ENCODE measurements at places on chromosomes 11 and 22. TPM values are rescaled to one million over a fixed set of nuclear protein-coding genes. Genes with fewer than 3 reads are reported as not detected.

DNA sequence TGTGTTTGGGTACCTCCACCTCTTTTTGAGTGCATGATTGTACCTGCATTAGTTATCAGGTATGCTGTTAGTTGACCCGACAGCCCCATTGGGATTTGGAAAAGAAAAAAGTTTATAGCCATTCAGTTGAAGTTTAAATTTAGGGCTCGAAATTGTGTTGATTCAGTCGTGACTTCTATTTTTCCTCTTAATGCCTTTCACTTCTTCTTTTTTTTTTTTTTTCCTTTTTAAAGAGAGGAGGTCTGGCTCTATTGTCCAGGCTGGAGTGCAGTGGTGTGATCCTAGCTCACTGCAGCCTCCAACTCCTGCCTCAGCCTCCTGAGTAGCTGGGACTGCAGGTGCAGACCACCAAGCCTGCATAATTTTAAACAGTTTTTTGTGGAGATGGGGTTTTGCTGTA is 2.3 kb downstream of the STT3A start:
- peaks cover 20% of the 10 kb centered on the region for H3K4me1 ChIP-seq
- no peak overlapping the region for H3K4me3 ChIP-seq
- H3K36me3 ChIP-seq, result peaks cover 21% of the 10 kb centered on the region
- no peaks in the 10 kb centered on the region for H3K27me3 ChIP-seq
- H3K27ac ChIP-seq, result no peak overlapping the region
- no peak for DNase-seq

GRCh38 chr11:130144141-130144540 is 15.4 kb upstream of the ST14 start:
- H3K4me1 ChIP-seq, result peaks cover 9% of the 10 kb centered on the region
- no peaks in the 10 kb centered on the region for H3K27me3 ChIP-seq
- no peak for DNase-seq
- H3K36me3 ChIP-seq, result peaks cover 5% of the 10 kb centered on the region
- H3K27ac ChIP-seq, result no peak overlapping the region

GRCh38 chr11:101478587-101479369 is 105.0 kb downstream of the TRPC6 start:
- no peaks in the 10 kb centered on the region for H3K27me3 ChIP-seq
- no peaks in the 10 kb centered on the region for H3K36me3 ChIP-seq
- no peaks in the 10 kb centered on the region for H3K4me1 ChIP-seq
- no peak overlapping the region for H3K27ac ChIP-seq
- H3K4me3 ChIP-seq, result no peak overlapping the region

DNA sequence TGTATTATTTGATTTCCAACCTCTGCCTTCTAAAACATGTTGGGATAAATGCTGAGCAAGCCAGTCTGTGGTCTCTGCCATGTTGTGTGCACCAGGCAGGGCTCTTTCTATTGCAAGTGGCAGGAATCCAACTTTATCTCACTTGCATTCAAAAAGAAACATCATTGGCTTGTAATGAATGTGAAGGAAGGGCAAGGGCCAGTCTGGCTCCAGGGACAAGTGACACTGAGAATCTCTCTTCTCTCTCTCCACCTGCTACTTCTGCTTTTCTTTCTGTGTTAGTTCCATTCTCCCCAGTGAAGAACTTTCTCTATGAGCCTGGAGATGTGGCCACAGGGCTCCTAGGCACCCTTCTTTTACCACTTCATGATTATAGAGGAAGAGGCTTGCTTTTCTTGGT is 329.9 kb upstream of the NCAM1 start:
- H3K27me3 ChIP-seq, result no peaks in the 10 kb centered on the region
- no peak overlapping the region for H3K27ac ChIP-seq
- no peak for DNase-seq
- no peaks in the 10 kb centered on the region for H3K36me3 ChIP-seq
- H3K4me1 ChIP-seq, result no peaks in the 10 kb centered on the region

- no peak overlapping the region for H3K4me3 ChIP-seq
- H3K36me3 ChIP-seq, result no peaks in the 10 kb centered on the region
- no peak overlapping the region for H3K27ac ChIP-seq
Observed at GRCh38 chr11:12981676-12982522, 27.2 kb upstream of the RASSF10 start.

- H3K27ac ChIP-seq, result no peak overlapping the region
- H3K36me3 ChIP-seq, result no peaks in the 10 kb centered on the region
- H3K4me1 ChIP-seq, result no peaks in the 10 kb centered on the region
- no peak for DNase-seq
- no peak overlapping the region for H3K4me3 ChIP-seq
Observed at GRCh38 chr11:75194147-75194546, 43.2 kb downstream of the SLCO2B1 start.

GRCh38 chr11:8356721-8357504 is 93.2 kb upstream of the LMO1 start:
- DNase-seq, result no peak
- no peak overlapping the region for H3K4me3 ChIP-seq
- H3K27me3 ChIP-seq, result no peaks in the 10 kb centered on the region
- no peak overlapping the region for H3K27ac ChIP-seq
- no peaks in the 10 kb centered on the region for H3K4me1 ChIP-seq
- H3K36me3 ChIP-seq, result no peaks in the 10 kb centered on the region

DNA sequence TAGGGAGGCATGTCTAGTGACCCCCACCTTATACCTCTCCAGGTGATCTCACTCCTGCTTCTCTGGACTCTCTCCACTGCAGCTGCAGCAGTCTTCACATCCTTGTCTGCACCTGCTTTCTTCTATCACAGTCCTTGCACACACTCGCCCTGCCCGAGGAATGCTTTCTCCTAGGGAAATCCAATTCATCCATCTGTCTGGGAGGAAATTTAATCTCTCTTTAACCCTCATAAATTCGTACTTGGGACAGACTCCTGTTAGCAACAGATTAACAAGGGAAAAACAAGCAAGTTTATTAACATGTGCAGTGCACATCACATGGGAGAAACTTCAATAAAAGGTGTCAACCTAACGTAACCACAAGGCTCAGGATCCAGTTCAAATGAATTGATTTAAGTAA is 11.3 kb upstream of the RCN1 start:
- no peaks in the 10 kb centered on the region for H3K4me1 ChIP-seq
- H3K27ac ChIP-seq, result no peak overlapping the region
- DNase-seq, result no peak
- H3K27me3 ChIP-seq, result no peaks in the 10 kb centered on the region
- no peaks in the 10 kb centered on the region for H3K36me3 ChIP-seq
- H3K4me3 ChIP-seq, result no peak overlapping the region

- H3K4me1 ChIP-seq, result no peaks in the 10 kb centered on the region
- H3K27me3 ChIP-seq, result no peaks in the 10 kb centered on the region
- no peaks in the 10 kb centered on the region for H3K36me3 ChIP-seq
- no peak for DNase-seq
- H3K4me3 ChIP-seq, result no peak overlapping the region
Observed at GRCh38 chr11:97610000-97610399, 1220.2 kb downstream of the JRKL start.

Gene SMIM35
- 0.40 TPM for total RNA-seq

- H3K4me1 ChIP-seq, result no peaks in the 10 kb centered on the region
- no peaks in the 10 kb centered on the region for H3K27me3 ChIP-seq
- no peak overlapping the region for H3K27ac ChIP-seq
- H3K36me3 ChIP-seq, result peaks cover 6% of the 10 kb centered on the region
- no peak for DNase-seq
Observed at GRCh38 chr11:223026-223789, 12.9 kb downstream of the SIRT3 start.

Gene RAG1
- total RNA-seq, result 0.44 TPM

GRCh38 chr11:64355078-64355940 is 3.7 kb upstream of the RPS6KA4 start:
- H3K4me1 ChIP-seq, result peaks cover 22% of the 10 kb centered on the region
- H3K27ac ChIP-seq, result peak overlapping the region; percentile 38
- H3K4me3 ChIP-seq, result no peak overlapping the region
- H3K36me3 ChIP-seq, result no peaks in the 10 kb centered on the region
- DNase-seq, result peak; percentile 36

DNA sequence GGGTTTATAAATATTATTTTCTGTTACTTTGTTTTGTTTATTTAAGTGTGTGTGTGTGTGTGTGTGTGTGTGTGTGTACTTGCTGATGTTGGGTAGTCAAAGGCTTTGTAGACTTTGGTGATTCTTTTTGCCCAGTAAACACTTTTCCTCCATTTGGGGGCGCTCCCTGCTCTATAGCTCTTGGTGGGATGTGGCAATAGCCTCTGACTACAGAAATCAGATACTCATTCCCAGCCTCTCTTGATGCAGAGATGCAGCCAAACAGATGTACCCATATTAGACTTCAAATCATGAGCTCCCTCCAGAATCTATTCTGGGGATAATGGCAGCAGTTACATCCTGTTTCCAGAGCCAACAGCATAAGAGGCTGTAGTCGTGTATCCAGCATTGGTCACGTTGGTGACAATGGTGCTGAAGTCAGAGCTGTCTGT is 33.4 kb upstream of the APOL5 start:
- H3K27ac ChIP-seq, result no peak overlapping the region
- DNase-seq, result no peak
- no peak overlapping the region for H3K4me3 ChIP-seq
- no peaks in the 10 kb centered on the region for H3K36me3 ChIP-seq
- no peaks in the 10 kb centered on the region for H3K4me1 ChIP-seq

Gene SIK3
- 42.8 TPM for total RNA-seq

DNA sequence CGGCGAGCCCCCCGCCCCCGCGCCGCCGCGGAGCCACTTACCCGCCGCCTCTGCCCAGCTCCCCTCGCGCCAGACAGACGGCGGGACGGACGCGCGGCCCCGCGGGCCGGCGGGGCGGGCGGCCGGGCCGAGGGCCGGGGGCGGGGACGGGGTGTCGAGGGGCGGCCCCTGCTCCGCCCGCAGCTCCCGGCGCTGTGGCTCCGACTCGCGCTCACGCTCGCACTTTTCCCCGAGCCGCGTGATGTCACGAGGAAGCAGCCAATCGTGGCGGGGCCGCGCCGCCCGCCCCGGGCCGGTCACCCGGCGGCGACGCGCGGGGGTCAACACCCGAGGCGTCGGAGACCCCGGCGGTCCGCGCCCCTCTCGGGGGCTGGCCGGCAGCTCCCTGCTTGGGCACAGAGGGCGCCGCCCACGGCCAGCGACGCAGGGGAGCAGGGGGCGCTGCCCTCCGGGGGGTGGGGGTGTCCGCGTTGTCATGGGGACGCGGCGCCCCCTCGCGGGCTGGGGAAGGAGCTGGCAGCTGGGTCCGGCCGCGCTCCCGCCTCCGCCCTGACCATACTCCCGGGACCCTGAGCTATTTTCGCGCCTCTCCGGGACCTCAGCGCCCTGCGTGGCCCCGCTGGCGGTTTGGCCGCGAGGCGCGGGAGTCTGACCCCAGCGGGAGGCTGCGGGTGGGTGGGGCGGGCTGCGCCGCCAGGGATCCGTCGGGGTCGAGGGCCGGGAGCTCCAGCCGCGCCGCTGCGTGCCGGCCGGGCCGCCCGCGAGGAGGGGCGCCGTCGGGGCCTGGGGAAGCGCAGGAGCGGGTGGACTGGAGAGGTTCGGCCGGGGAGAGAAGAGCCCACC is at the start of gene CHRM4:
Gene CHRM4 (minus strand): TSS at position 199 of the 843 bp plus-strand sequence. CDS start 5,219 bp downstream, outside the sequence.
- H3K4me3 ChIP-seq, result no peak within 1 kb of the TSS
- H3K36me3 ChIP-seq, result no peaks in the 10 kb centered on the region
- DNase-seq, result no peak
- H3K27ac ChIP-seq, result no peak within 1 kb of the TSS

Gene OR51I1
- total RNA-seq, result not detected

Gene CEND1
- 2.1 TPM for total RNA-seq

Measured in CD8-positive, alpha-beta memory T cell (primary cell).